ENCODE measurements at places on chromosomes 3 and 15.

DNA sequence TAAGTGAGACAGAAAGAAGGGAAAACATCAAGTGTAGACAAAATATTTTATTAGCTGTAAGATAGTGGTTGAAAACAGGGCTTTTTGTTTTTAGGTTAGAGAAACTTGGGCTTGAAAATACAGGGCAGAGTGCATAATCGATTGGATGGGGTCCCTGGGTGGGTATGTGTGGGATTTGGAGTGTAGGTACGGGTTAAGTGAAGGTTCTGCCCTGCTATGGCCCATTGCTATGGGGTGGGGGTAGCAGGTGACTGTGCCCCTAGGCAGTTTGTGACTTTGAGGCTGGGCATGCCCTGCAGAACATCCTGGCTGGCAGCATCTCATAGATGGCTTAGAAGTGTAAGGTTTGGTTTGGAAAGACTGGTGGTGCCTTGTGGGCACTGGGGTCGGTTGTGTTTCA is 3.7 kb upstream of the FAM131A start:
- DNase-seq = no peak

DNA sequence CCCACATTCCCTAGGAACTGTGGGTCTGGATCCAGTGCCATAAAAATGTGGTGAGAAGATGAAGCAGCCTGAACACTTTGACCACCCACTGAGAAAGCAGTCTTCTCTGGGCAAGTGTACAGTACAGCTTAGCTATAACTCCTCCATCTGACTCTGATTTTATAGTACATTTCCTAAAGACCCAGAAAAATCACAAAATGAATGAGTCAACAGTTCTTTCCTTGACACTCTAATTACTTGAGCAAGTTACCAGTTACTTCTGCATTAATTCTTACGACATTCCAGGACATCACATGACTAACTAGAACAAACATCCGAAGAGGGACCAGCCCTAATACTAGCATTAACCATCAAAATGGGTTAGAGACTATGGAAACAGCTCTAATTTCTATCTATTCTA is 148.1 kb upstream of the PEX5L start:
- no peak for DNase-seq

- no peak for DNase-seq
These were observed 100.1 kb downstream of the DPH6 start for GRCh38 chr15:35445891-35446290.

GRCh38 chr3:109268181-109268580 is 48.1 kb downstream of the DPPA2 start:
- no peak for DNase-seq

DNA sequence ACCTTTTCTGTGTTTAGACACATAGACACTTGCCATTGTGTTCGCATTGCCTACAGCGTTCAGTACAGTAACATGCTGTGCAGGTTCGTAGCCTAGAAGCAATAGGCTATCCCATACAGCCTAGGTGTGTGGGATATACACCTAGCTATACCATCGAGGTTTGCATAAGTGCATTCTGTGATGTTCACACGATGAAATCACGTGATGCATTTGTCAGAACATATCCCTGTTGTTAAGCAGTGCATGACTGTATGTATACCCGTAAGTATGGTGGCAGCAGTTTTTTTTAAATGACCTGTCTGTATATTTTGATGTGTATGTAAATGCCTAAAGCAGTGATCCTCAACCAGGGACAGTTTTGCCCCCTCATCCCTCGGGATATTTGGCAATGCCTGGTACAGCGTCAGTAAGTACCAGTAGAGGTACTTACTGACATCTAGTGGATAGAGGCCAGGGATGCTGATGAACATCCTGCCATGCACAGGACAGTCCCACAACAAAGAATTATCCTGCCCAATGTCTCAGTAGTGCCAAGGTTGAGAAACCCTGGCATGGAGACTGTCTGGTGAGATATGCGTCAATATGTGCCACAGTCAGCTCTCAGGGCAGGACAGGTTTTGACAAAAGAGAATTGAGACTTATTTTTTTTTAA is 129.1 kb downstream of the HCN4 start:
- DNase-seq = no peak

- DNase-seq = no peak
These were observed 62.7 kb upstream of the NR2C2 start for GRCh38 chr3:14884665-14885064.

DNA sequence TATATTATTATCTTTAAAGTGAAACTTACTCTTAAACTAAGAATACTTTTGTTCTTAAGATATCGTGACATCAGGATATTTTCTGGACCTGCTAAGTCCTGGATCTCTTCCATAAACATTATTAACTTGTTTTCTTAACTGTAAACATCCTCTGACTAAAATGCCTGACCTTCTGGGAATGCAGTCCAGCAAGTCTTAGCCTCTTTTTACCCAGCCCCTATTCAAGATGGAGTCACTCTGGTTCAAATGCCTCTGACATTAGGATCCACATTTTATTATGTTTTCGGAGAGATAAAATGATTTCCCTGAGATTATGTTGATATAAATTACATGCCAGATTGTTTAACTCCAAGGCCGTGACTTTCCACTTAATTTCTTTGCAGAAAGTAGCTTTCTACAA is 37.6 kb downstream of the OSTN start:
- no peak for DNase-seq

- no peak for DNase-seq
These were observed 277.4 kb downstream of the ROBO1 start for GRCh38 chr3:79490165-79491028.

DNA sequence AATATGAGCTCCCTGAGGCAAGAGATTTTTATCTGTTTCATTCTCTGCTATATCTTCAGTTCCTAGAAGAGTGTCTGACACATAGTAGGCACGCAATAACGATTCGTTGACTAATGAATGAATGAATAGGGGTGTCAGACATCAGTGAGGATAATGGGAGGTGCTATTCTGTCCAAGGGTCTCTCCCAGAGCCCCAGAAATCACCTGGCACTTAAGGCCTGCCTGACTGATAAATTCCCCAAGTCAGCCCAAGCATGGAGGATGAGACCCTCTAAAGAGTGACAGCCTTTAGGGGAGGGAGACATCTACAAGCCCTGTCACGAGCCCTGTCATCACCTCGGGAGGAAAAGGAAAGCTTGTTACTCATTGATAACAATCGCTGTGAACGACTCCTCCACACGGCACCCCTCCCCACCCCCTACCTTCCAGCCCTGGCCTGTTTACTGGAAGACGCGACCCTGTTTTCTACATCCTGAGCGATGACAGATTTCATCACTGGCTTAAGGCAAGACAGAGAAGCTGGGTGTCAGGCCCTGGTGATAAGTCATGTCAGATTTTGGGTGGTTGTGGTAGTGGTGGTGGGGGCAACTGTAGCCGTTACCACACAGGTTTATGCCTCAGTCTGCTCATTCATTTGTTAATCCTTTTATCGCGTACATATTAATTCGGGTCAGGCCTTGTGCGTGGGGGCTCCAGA is 23.1 kb downstream of the BHLHE40 start:
- DNase-seq = no peak

DNA sequence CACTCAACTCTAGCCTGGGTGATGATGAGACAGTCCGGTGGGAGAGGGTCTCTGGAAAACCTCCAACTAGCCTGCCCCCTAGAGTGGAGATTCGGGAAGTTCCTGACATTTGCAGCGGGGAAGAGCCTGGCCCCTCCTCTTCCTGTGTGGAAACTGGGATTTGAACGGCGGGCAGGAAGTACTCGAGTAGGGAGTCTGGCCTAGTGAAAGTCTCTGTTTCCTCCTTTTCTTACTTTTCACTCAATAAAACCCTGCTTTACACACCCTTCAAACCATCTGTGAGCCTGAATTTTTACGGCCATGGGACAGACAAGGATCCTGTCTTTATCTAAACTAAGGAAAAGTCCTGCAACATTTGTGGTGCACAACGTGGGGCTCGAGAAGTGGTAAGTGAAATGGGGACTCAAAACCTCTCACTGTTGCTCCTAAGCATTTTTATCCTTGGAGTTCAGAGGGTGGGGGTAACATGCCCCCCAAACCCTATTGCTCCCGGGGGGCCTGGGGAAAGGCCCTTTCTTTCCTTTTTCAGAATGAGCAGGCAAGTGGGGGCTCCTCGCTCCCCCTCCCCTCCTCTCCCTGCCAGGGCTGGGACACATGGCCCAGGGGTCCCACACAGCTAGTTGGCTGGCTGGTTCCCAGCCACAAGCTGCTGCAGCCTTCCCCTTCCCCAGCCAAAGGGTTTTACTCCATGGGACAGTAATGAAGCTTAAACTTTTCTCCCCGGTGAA is 224.7 kb upstream of the GBE1 start:
- DNase-seq = no peak

DNA sequence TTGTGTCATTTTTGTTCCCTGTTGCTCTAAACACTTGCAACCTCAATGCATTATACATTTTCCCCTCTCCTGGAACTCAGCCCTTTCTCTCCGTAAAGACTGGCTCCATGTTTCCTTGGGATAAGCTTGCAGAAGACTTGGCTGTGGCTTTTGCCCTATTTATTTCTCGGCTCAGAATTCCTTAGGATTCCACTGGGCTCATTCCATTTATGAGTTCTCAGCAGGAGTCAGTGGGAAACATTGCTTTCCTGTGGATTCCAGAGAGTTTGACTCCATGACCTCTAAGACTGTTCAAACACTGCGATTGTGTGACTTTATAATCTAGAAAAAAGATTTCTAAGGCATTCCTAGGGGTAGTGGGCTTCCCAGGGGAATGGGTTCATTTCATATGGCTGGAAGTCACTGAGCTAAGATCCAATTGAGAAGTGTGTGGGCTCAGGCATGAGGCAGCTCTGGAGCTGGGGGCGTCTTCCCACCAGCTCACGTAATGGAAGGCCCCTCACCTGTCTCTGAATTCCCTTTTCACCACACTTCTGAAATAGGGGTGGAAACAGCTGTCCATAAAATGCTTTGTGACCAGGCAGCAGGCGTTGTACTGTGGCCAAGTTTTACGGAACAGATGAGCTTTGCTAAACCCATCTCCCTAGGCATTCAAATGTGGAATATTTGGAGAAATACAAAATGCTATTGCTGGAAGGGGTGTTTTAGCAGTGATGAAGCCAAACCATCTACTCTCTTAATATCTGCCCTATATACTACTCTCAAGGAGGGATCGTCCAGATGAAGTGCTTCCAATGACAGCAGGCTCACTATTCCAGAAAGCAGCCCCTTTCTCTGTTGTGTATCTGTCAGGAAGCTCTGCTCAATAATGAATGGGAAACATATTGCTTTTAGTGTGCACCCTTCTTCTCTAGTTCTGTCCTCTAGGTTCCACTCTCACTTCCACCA is 91.8 kb upstream of the BCL6 start:
- no peak for DNase-seq

- no peak for DNase-seq
These were observed 17.2 kb downstream of the CCDC33 start for GRCh38 chr15:74253211-74253921.

GRCh38 chr15:33171202-33171601 is 23.3 kb downstream of the FMN1 start:
- DNase-seq = no peak

DNA sequence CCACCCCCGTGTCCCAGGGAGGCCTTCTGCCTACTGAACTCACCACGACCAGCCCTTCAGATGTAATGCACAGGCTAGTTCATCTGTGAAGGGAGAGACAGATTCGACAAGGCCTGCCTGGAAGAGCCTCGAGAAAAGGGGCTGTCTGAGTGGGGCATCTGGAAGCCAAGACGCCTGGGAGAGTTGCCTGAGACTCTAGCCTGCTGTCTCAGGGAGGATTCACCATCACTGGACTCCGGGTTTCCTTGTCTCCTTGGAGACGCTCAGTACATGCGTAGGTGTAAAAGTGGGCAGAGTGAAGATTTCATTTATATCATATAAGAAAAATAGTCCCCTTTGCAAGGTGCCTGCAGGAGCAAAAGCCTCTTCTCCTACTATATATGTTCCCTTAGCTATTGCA is 468.9 kb downstream of the FOXP1 start:
- no peak for DNase-seq

GRCh38 chr3:173690542-173691180 is 293.1 kb downstream of the NLGN1 start:
- DNase-seq = no peak

- no peak for DNase-seq
These were observed 66.2 kb upstream of the TPM1 start for GRCh38 chr15:62976301-62976881.

DNA sequence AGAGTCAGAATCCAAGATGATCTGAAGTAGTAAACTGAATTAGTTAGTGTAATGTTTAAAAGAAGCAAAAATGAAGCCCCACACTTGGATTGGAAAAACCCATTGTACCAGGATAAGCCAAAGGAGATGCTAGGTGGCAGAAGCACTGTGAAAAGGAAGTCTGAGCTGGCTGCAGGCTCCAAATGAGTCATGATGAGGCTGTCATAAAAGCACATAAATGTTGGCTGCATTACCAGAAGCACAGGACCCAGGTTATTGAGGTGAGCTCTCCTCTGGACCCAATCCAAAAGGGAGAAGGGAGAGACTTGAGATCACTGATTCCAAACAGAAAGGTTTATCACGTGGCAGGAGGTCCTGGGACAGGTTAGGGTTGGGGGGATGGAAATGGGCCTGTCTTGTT is 3.2 kb upstream of the ACAN start:
- DNase-seq = no peak

DNA sequence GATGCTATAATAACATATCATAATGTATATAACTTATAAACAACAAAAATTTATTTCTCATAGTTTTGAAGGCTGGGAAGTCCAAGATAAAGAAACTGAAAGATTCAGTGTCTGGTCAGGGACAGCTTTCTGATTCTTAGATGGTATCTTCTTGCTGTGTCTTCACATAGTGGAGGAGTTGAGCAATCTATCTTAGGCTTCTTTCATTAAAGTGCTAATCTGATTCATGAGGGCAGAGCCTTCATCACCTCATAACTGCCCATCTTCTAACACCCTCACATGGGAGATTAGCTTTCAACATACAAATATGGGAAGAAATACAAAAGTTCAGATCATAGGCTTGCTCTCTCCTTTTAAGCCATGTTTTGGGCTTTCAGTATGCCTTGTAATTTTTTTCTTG is 774.8 kb upstream of the EPHA6 start:
- no peak for DNase-seq

- DNase-seq = peak; percentile 10
These were observed 42.3 kb downstream of the PSMD6 start for GRCh38 chr3:63980830-63981498.

DNA sequence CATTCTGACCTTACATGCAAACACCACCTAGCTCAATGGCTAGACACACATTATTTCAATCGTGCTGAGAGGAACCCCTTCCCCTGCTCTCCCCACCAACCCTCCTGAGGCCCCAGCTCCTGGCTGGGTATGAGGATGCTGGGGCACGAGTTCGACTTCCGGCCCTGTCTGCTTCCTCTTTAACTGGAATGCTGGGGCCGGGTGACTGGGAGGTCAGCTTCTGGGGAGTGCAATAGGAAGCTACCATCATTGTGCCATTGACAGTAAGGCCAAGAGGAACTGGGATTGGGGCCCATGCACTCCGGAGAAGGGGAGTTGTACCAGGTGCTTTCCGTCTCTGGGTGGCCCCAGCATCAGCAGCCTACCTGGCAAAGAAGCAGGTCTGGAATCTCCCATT is 15.6 kb upstream of the TLE3 start:
- no peak for DNase-seq

DNA sequence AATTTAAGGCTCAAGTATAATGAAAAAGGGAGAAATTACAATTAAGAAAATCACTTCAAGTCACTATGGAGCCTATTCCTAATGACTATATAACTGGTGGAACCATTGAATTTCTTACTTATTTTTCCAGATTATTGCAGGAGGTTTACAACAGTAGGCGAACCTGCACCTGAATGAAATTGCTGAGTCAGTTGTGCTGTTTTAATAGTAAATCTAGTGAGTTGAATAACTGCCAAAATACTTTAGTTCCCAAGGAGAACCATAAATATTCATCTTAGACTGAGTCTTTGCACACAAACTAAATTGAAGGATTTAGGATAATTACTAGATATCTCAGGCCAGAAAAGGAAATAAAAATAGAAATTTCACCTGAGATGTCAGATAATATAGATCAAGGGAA is 1052.8 kb downstream of the NAALADL2 start:
- DNase-seq = no peak
